RPMI8226 (cell line): ENCODE measurements at places on chromosomes 11 and 22.

GRCh38 chr22:30600921-30601320 lies 6.1 kb upstream of the TCN2 start:
- DNase-seq = no peak

GRCh38 chr22:44037519-44038375 lies 13.6 kb downstream of the PARVB start:
- DNase-seq = no peak

DNA sequence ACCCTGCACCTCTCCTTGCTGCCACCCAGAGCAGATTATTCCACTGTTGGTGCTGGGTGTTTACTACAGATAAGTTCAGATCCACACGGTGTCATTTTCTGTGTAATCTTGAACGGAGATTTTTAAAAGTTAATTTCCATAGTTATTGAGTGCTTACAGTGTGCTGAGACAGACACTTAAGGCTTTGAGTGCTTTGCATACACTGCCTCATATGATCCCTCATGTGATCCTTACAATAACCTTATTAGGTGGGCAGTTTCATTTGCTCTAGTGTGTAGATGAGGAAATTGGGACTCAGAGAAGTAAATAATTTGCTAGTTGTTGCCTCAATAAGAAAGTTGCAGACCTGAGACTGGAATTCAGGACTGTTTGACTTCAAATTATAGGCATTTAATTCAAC lies 32.3 kb upstream of the ME3 start:
- DNase-seq = no peak

DNA sequence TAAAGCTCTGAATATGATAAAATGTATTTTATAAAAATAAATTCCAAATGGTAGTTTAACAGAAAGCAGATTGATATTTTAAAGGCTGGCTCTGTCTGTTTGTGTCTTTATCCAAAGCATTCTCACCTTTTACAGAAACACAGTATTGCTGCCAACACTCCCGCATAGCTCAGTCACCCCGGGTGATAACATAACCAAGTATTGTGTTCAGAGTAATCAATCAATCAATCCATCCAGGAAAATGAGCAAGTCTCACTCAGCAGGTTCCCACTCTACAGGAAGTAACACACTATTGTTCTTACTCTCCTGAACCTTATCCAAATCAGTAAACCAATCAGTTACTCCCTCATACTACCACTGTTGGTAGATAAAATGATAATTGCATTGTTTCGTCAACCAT lies 203.4 kb downstream of the LRRC4C start:
- DNase-seq = no peak

DNA sequence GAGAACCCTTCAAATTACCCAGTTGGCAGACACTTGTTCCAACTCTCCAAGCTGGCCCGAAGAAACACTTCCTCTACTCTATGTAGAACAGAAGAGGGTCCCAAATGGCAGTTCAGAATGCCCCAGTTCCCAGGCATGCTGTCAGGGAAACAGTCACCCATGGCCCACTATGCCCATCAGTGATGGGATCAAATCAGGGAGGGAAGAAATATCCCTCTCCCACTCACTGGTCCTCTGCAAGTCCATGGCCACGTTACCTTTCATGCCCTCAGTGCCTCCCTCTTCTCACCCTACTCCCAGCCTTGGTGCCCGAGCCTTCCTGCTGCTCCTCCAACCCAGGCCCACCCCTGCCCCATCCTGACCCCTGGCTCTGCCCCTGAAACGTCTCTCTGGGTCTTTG lies 16.6 kb downstream of the APOL3 start:
- DNase-seq = no peak

GRCh38 chr11:96394773-96395172 lies 5.0 kb downstream of the JRKL start:
- DNase-seq = no peak

DNA sequence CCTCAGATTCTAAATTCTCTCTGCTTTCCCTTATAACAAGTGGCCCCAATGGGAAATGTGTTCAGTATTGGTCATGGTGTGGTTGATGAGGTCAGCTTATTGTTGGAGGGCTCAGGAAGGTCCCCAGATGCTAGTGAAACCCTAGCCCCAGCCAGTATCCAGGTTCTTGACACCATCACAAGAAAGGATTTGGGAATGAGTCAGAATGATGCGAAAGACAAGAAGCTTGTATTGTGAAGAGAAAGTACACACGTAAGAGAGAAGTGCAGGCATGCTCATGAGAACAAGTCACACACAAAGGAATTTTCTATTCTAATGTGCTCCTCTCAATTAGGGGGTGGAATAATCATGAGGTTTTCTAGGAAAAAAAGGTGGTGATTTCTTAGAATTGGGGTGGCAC lies 34.9 kb upstream of the TRPC6 start:
- DNase-seq = no peak

DNA sequence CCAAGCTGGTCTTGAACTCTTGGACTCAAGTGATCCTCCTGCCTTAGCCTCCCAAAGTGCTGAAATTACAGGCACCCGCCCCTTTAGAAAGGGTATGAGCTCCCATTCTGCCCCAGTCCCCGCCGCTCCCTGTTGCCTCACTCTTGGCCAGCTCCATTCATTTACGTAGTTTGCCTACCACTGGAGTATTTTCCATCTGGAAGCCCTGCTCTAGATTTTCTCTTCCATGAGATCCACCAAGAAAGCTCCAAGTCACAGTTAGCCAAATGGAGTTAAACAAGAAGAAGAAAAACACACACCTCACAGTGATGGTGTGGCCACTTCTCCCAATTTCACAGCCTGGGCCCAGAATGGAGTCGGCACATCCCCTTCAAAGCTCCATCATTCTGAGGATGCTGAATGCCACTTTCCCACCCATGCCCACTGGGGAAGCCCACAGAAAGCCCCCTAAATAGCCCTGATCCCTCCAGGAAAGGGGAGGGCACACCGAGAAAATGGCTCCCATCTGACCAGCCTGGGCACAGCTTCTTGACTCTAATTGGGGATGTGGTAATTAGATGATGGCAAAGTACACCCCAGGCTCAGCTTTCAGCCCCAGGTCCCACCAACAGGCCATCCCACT lies 381.2 kb downstream of the MN1 start:
- DNase-seq = no peak

- DNase-seq = peak; percentile 32
Measured at GRCh38 chr11:80167766-80168165, 726.9 kb upstream of the TENM4 start.

DNA sequence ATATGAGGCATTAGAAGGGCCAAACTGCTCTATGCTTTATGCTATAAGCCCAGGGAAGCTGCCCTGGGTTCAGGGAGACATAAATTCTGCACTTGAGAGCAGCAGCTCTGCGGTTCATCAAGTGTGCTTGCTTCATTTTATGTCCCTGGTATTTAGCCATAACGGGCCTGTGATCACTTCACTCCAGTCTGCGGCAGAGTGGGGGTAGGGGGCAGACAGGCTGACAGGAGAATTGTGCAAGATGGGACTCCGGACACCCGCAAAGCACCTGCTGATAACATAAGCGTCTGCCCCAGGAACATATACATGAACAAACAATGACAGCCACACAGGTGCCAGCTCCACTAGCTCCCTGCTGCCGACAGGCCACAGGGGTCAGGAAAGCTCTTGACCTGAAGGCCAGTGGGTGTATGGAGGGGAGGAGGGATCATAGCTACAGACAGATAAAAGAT lies 56.1 kb downstream of the SMCO4 start:
- DNase-seq = no peak

DNA sequence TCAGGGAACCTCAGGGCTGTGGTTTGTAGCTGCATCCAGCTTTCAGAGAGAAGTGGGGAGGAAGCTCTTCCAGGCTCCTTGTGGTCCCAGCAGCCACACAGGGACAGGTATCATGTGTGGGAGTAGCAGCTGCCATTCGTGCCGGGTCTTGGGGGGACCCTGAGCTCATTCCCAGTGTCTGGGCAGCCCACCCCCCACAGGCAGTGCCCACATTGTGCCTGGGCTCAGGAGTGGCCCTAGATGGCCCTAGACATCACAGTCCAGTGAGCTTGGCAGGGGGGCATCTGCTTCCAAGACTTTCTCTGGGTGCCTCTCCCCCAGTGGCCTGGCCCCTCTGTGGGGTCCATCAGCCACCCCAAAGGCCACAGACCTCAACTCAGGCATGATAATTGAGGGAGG lies 619.7 kb downstream of the BRD1 start:
- DNase-seq = no peak

DNA sequence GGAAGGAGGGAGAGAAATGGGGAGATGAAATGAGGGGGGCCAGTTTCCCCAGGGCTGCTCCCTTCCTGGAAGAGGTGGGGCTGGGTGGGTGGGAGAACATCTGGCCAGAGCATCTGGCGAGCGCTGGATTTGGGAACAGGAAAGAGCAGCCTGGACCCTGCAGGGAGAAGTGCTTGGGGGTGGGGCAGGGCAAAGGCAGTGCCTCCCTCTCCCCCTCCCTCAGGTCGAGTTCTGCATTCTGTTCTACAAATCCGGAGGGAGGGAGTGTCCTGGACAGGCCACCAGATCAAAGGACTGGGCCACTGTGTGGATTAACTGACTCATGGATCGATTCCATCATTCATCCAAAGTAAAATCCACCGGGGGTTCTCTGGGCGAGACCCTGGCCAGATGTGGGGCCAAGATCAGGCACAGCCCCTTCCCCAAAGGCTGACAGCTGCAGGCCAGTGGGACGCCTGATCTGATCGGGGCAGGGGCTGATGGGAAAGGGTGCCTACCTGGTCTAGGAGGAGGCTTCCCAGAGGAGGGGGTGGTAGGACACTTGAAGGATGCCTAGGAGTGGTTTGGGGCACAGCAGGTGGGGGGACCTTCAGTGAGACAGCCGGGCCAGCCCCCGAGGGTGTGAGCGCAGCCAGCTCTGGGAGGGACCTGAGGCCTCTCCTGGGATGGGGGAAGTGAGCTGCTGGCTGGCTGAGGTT lies 57.5 kb downstream of the CACNA1I start:
- DNase-seq = no peak

DNA sequence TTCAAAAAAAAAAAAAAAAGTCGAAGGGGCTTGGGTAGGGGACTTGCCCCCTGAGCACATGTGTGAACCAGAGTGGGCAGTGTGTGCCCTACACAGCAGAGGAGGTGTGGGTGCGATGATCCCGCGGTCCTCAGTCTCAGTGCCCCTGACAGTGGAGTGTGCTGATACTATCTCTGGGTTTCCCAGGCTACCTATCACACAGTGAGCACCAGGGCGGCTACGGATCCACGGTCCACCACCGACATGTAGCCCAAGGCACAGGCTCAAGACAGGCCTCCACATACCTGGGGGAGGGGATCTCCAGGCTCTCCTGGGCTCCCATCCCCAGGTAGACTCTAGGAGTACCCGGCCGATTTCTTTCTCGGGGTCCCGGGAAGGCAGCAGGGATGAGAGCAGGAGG lies 9.1 kb downstream of the B3GAT1 start:
- no peak for DNase-seq

DNA sequence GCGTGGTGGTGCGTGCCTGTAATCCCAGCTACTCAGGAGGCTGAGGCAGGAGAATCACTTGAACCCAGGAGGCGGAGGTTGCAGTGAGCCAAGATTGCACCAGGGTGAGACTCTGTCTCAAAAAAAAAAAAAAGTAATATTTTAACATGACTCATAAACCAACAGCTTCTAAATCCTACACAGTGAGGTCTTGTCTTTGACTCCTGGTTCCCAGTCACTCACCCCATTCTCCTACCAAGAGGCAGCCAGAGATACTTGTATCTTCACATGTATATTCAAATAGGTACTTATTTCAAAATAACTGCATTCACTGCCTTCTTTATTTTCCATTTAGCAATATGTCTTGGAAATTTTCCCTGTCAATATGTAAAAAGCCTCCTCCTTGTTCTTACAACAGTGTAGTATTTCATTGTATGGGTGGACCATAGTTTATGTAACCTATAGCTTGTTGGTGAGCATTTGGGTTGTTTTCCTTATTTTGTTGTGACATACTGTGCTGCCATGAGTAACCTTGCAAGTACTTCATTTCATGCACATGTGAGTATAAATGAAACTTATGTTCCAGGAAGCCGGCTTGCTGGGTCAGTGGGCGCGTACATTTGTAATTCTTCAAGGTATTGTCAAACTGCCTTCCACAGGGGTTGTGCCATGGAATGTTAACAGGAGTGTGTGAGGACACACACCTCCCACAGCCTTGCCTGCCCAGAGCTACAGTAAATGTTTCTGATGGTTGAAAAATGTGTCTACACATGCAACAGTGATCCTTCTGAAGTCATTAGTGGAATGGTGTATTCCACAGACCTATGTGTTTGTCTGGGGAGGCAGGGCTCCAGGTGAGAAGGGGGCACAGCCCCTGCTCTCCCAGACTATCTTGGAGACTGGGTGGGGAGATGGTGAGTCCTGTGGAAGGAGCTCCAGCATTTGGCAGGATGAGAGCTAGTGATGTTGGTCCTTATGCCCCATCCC lies 47.9 kb downstream of the OSBP2 start:
- no peak for DNase-seq

- DNase-seq = no peak
Measured at GRCh38 chr11:32334822-32335221, 100.5 kb downstream of the WT1 start.

DNA sequence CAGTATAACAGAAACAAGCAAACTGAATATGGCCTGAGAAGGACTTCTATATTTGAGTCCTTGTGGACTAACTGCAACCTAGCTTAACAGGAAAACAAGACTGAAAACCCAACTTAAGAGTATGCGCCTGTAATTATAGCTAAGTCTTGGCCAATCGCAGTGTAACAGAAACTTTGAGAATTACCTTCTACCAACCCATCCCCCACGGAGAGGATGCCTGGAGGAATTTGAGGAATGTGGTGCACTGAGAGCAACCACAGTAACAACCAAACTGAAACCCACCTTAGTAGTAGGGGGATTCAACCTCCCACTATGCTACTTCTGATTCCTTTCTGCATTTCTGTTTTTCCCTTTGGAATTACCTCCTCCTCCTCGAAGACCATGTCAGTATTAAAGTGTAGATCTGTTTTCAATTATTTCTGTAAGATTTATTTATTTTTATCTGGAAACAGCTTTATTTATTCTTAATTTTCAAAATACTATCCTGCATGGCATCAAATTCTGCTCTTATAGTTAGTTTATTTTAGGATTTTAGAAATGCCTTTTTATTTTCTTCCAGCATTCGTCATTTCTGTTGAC lies 393.6 kb downstream of the KCNA4 start:
- no peak for DNase-seq

DNA sequence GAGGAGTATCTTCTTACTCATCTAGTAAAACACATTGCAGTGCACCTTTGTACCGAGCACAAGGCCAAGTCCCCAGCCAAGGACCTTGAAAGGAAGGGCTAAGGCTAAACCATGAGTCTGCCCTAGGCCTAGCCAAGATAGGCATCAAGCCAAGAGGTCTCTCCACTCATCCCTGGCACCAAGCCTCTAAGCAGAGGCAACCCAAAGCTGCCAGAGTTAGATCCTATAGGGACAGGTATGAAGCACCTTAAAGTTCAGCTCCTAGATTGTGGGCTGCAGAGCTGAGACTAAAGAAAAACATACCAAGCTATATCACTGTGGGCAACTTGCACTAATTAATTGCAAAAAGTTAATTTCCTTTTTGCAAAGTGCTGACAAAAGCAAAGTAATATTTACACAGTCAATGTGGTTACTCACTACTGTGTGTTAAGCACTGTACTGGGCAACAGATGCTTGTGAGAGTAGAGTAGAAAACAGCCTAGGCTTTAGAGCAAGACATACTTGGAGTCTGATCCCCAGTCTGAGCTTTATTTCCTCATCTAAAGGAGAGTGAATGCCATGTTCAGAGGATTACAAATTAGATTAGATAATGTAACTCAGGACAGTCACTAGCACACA lies 7.2 kb downstream of the COA4 start:
- DNase-seq = peak; percentile 77
